ENCODE measurements at places on chromosomes 12 and 14.

DNA sequence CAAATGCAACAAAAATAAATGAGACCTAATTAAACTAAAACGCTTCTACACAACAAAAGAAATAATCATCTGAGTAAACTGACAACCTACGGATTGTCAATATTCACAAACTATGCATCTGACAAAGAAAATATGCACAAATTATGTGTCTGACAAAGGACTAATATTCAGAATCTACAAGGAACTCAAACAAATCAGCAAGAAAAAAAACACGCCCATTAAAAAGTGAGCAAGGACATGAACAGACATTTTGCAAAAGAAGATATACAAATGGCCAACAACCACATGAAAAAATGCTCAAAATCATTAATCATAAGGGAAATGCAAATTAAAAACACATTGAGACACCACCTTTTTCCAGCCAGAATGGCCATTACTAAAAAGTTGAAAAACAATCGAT, 37.0 kb downstream of the BLTP3B start:
- no peak for DNase-seq

DNA sequence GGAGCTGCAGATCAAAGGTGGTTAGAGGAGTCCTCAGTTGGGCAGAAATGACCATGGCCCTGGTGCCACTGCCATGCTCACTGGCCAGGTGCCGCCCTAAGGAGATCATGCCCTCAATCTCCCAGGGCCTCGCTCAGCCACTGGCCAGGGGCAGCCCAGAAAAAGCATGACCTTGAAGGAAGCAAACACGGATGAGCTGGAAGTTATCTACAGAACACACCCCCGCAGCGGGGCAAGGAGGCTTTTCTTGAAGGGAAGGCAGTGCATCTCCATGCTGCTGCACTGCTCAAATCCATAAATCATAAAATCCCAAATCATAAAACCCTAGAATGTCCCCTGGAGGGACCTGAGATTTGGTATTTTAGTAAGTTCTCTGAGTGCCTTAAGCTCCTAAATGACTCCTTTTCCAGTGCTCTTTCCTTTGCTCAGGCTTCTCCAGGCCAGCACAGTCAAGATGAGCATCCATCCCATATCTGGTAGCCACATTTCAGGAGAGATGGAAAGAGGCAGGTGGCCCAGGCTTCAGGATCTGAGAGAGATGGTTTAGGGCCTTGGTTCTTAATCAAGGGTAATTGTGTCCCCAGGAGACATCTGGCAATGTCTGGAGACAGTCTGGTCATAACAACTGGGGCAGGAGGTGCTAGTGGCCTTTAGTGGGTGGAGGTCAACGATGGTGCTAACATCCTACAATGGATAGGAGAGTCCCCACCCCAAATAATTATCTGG, 217.3 kb downstream of the RBM19 start:
- no peak for DNase-seq

DNA sequence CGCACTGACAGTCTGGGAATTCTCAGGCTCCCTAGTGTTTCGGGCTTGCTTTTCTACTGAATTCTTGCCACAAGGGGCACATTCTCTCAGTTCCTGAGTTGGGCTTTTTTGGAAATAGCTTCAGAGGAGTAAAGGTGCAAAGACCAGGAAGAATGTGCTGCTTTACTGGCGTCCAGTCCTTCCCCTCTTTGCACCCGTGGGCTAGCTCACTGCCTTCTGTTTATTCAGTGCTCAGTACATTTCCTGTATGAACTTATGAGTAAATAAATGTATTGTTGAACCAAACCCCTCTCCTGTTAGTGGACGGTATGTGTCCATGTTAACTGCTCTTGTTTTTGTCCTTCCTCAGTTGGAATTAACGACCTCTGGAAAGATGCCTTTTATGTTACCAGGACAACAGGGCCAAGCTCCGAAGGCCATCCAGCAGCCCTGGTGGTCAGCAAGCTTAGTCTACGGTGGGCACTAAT, 24.0 kb downstream of the GSG1 start:
- DNase-seq = no peak

DNA sequence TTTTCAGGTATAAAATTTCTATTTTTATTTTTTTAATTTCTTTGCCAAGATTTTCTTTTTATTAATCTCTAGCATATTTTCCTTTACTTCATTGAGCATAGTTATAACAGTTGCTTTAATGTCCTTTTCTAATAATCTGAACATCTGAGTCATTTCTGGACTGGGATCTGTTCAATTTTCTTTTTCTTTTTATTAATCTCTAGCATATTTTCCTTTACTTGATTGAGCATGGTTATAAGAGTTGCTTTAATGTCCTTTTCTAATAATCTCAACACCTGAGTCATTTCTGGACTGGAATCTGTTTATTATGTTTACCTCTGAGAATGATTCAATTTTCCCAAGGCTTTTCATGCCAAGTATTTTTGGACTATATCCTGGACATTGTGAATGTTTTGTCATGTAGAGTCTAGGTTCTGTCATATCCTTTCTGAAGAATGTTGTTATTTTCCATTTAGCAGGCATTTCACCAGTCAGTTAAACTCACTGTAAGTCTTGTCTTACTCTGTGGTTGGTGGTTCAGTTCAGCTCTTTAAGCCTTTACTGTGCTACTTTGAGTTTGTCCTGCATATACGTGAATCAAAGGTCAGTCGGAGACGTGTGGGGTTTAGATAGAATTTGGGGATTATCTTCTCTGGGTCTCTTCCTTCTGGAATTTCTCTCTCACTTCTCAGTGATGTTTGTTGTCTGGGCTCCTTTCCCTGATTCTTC, 20.3 kb downstream of the TTC6 start:
- no peak for DNase-seq

GRCh38 chr12:129193263-129193871, 340.1 kb downstream of the GLT1D1 start:
- DNase-seq = no peak

- no peak for DNase-seq
Measured at GRCh38 chr12:112331886-112332285, 50.3 kb downstream of the HECTD4 start.

- DNase-seq = no peak
Measured at GRCh38 chr14:29898470-29898869, 29.2 kb downstream of the PRKD1 start.

DNA sequence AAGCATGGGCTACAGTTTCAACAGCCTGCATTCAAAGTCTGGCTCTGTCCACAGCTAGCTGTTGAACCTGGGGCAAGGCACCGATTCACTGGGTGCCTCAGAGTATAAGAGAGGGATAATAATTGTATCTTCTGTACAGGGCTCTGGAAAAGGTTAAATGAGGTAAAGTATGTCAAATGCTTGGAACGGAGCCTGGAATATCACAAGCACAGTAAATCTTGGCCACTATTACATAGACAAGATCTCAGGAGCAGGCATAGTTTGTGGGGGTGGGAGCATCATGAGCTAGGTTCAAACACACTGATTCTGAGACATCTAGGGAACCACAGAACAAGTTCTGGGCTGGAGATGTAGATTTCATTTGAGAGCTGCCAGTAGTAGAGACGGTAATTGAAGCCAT, 203.7 kb upstream of the NUDT4 start:
- DNase-seq = no peak

DNA sequence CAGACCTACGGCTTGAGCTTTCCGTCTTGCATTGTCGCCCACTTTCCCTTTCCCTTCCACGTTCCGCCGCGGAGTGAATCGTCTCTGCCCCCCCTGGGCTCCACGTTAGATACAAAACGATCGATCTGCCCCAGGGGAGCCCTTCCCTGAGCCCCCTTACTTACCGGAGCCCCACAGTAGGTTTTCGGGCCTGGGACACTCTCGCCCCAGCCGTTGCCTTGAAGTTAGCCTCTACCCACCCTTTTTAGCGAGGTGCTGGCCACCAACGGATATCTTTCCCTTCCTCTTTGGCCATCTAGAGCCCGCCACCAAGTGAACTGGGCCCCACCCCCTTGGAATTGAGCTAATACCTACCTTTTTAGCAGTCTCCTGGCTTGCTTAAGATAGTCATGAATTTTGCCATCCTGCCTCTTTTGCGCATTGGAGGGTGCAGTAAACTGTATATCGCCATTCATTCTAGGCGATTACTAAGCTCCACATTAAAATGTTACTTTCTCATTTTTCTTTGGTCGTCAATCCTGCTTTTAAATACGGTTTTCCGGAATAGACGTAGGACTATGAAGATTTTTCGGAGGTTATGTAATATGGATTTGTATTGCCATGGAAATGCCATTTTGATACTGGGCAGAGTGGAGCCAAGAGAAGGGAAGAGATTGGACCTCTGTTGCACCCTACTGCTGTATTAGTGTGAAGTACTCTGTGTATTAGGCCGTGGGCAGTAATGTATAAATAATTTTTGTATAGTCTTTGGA, 764 bp downstream of the RBM25 start:
- no peak for DNase-seq

- no peak for DNase-seq
Measured at GRCh38 chr12:121300083-121300819, 3.7 kb upstream of the CAMKK2 start.

GRCh38 chr14:47189911-47190484, 485.4 kb downstream of the MDGA2 start:
- DNase-seq = no peak

- no peak for DNase-seq
Measured at GRCh38 chr12:58804749-58805148, 115.6 kb downstream of the LRIG3 start.

- DNase-seq = no peak
Measured at GRCh38 chr12:64752833-64753238, 6.4 kb downstream of the GNS start.

DNA sequence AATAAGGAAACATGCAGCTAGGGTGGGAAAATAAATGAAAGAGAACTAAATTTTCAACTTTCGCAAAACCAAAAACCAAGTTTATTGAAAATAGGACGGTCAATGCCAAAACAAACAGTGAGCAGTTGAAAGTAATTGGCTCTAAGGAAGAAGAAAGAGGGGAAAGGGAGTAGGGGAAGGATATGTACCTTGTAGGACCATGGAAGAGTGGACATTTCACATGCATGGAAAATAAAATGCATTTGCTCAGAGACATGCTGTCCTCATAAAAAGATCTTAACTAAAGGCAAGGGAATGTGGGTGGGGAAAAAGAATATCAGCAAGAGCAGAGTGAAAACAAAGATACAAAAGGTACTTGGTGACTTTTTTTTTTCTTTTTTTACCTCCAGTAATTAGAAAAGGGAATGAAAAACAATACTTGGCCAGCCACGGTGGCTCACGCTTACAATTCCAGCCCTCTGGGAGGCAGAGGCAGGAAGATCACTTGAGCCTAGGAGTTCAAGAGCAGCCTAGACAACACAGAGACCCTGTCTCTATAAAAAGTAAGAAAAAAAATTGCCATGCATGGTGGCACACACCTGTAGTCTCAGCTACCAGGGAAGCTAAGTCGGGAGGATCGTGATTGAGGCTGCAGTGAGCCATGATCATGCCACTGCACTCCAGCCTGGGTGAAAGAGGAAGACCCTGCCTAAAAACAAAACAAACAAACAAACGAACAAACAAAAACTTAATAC, 6.6 kb downstream of the TXNDC16 start:
- no peak for DNase-seq

DNA sequence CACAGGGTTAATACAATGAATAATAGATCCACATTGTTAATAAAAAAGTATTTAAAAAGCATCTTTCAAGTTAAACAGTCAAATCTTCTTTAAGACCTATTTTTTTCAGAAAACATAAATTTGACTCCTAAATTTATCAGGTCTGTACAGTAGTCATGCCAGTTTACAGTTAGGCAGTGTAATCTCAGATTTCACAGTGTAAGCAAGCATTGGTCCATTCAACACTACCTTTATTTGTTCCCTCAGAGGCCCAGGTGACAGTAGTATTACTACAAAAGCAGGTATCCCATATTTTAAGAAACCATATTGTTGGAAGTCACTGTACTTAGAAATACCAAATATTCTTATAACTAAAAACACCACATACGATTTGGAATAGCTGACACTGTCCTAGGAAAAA, 6.1 kb downstream of the ATP2B1 start:
- no peak for DNase-seq

- DNase-seq = no peak
Measured at GRCh38 chr12:31249356-31249755, 76.6 kb downstream of the SINHCAF start.

DNA sequence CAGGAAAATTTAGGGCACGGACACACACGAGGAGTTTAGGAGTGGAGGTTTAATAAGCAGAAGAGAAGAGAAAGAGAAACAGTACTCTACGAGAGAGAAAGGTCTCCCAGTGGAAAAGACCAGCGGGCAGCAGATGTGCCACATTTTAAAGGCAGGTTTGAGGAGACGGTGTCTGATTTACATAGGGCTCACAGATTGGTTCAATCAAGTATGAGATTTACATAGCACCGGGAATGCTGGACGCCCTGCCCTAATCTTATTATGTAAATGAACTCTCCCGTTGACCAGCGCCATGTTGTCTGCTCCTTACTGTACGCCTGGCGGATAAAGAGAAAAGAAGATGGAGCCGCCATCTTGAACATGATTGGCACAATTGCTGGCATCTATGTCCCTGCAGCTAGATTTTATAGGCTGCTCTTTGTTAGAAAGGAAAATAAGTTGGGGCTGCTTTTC, 17.9 kb downstream of the NFKBIA start:
- DNase-seq = no peak

- no peak for DNase-seq
Measured at GRCh38 chr14:50092006-50092555, 24.3 kb downstream of the VCPKMT start.

- DNase-seq = no peak
Measured at GRCh38 chr14:61120576-61120975, 139.5 kb downstream of the SLC38A6 start.

- no peak for DNase-seq
Measured at GRCh38 chr14:66434464-66434863, 51.7 kb upstream of the CCDC196 start.

- peak; percentile 83 for DNase-seq
Measured at GRCh38 chr12:49288412-49288853, 6.5 kb upstream of the PRPH start.

GRCh38 chr12:99024870-99025269, 379.8 kb downstream of the APAF1 start:
- no peak for DNase-seq

DNA sequence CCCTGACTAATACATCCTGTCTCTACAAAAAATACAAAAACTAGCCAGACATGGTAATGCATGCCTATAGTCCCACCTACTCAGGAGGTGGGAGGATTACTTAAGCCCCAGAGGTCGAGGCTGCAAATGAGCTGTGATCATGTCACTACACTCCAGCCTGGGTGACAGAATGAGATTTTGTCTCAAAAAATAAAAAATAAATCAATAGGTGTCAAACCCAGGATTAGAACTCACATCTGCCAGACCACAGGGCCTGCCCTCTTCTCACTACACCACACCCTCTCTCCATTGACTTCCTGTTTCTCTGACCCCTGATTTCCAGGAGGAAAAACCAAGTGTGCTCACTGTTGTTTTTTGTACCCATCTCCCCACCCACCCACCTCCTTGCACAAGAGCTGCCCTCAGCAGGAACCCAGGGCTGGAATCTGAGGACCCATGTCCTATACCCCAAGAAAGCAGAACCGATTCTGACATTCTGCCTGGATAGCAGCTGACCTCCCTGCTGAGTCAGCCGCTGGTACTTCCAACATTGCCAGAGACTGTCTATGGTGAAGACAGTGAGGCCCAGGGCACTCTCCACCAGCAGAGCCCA, 6.2 kb downstream of the CMKLR1 start:
- DNase-seq = no peak

Measured in B cell (primary cell).